ENCODE measurements at places on chromosomes 5 and 9.

DNA sequence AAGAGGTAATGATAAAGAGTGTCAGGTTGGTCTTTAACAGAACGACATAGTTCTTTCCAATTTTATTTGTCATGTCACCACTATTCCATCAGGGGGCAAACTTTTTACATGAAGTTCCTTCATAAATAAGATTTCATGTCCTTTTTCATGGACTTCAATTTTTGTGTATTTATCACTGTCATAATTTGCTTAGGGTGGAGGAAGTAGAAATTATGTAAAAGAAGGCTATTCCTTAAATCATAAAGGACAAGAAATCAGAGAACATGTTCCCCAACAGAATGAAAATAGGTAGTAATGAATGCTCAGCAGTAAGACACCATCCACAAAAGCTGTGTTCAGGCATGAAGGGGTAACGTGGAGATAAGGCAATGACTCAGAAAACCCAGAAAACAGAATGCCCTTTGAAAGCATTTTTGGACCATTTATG is 72.7 kb downstream of the ZFAND5 start:
- H3K36me3 ChIP-seq = no peaks in the 10 kb centered on the region
- H3K27ac ChIP-seq = no peak overlapping the region
- no peak overlapping the region for H3K4me3 ChIP-seq
- H3K4me1 ChIP-seq = no peaks in the 10 kb centered on the region

DNA sequence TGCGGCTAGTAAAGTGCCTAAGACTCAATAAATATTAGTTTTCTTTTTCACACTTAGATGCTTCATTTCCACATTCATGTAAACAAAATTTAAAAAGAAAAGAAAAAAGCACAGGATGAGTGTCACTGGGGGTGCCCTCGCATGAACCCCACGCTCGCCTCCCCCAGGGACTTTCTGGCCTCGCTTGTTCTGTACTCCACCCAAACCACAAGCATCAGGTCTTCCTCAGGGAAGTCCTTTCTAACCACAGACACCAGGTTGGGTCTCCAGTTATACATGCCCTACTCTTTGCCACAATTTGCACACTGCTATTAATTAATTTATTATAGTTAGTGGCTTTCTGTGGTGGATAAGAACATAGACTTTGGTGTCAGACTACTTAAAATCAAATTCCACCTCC is 92.4 kb downstream of the RORB start:
- no peak overlapping the region for H3K27ac ChIP-seq
- H3K4me3 ChIP-seq = no peak overlapping the region
- no peak for DNase-seq
- no peaks in the 10 kb centered on the region for H3K27me3 ChIP-seq
- H3K36me3 ChIP-seq = no peaks in the 10 kb centered on the region

DNA sequence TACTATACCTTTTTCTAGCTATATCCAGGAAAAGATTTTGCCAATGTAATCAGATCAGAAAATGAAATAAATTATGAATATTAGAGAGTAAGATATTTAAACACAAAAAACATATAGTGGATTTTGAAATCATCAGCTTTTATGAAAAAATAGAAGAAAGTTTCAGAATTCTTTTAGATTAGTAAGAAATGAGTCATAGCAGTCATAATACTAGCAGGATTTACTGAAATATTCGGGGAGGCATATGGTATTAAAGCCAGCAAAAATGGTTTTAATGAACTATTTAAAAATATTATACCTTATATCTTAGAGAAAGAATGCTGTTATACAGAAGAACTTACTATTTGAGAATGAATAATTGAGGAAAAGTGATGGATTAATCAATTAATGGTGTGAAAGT is 303.6 kb upstream of the NUDT12 start:
- no peaks in the 10 kb centered on the region for H3K4me1 ChIP-seq
- no peaks in the 10 kb centered on the region for H3K27me3 ChIP-seq
- no peak overlapping the region for H3K27ac ChIP-seq
- H3K4me3 ChIP-seq = no peak overlapping the region

GRCh38 chr5:58886315-58887207 is 303.7 kb downstream of the RAB3C start:
- no peak overlapping the region for H3K4me3 ChIP-seq
- DNase-seq = peak; percentile 83
- H3K27me3 ChIP-seq = no peaks in the 10 kb centered on the region
- no peaks in the 10 kb centered on the region for H3K36me3 ChIP-seq
- peak overlapping the region; percentile 56 for H3K27ac ChIP-seq
- H3K4me1 ChIP-seq = no peaks in the 10 kb centered on the region

- H3K36me3 ChIP-seq = no peaks in the 10 kb centered on the region
- H3K4me3 ChIP-seq = no peak overlapping the region
- no peak for DNase-seq
- no peaks in the 10 kb centered on the region for H3K27me3 ChIP-seq
- H3K27ac ChIP-seq = no peak overlapping the region
Observed at GRCh38 chr5:89723907-89724306, 685.6 kb downstream of the CETN3 start.

GRCh38 chr5:171318026-171318425 is 9.0 kb downstream of the TLX3 start:
- H3K27me3 ChIP-seq = peaks cover 98% of the 10 kb centered on the region
- no peaks in the 10 kb centered on the region for H3K36me3 ChIP-seq
- H3K4me1 ChIP-seq = peaks cover 29% of the 10 kb centered on the region
- H3K27ac ChIP-seq = no peak overlapping the region
- H3K4me3 ChIP-seq = no peak overlapping the region

GRCh38 chr5:135040034-135040332 is 6.0 kb upstream of the PITX1 start:
- peaks cover 51% of the 10 kb centered on the region for H3K27me3 ChIP-seq
- H3K27ac ChIP-seq = no peak overlapping the region
- no peaks in the 10 kb centered on the region for H3K4me1 ChIP-seq
- no peaks in the 10 kb centered on the region for H3K36me3 ChIP-seq
- H3K4me3 ChIP-seq = peak overlapping the region; percentile 45

GRCh38 chr9:92393686-92394085 is 10.7 kb downstream of the OGN start:
- peak overlapping the region; percentile 69 for H3K27ac ChIP-seq
- H3K27me3 ChIP-seq = no peaks in the 10 kb centered on the region
- H3K36me3 ChIP-seq = peaks cover 15% of the 10 kb centered on the region
- no peak for DNase-seq
- H3K4me3 ChIP-seq = peak overlapping the region; percentile 12
- peaks cover 36% of the 10 kb centered on the region for H3K4me1 ChIP-seq

- H3K27me3 ChIP-seq = no peaks in the 10 kb centered on the region
- no peak for DNase-seq
- H3K36me3 ChIP-seq = no peaks in the 10 kb centered on the region
- H3K27ac ChIP-seq = no peak overlapping the region
- no peak overlapping the region for H3K4me3 ChIP-seq
Observed at GRCh38 chr5:165877475-165877874, 2372.1 kb downstream of the MAT2B start.

DNA sequence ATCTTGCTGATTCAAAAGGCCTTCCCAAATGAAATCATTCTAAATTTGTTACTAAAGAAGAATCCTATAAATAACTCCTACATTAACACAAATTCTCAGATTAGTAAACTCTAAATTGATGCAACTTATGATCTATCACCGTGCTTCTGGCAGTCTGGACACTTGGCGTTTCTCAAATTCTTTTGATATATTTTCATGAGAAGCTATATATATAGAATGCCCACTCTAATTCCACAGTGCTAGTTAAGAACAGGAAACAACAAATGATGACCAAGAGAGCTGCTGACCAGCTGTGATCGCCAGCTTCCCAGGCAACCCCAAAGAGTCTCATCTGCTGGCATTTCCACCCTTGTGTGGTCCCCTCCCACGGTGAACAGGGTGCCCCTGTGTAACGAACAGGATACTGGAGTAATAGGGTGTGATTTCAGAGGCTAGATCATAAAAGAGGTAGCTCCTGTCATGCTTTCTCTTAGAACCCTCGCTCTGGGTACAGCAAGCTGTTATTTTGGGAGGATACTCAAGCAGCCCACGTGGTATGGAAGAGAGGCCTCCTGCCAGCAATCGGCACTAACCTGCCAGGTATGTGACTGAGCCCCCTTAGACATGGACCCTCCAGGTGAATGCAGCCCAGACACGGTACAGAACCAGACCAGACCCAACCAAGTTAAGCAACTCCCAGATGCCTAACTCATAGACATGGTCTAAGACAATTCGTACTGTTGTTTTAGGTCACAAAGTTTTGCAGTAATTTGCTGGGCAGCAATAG is 64.7 kb downstream of the CDC14B start:
- H3K4me3 ChIP-seq = no peak overlapping the region
- H3K36me3 ChIP-seq = peaks cover 7% of the 10 kb centered on the region
- H3K27ac ChIP-seq = peak overlapping the region; percentile 90
- no peaks in the 10 kb centered on the region for H3K27me3 ChIP-seq
- peaks cover 73% of the 10 kb centered on the region for H3K4me1 ChIP-seq

DNA sequence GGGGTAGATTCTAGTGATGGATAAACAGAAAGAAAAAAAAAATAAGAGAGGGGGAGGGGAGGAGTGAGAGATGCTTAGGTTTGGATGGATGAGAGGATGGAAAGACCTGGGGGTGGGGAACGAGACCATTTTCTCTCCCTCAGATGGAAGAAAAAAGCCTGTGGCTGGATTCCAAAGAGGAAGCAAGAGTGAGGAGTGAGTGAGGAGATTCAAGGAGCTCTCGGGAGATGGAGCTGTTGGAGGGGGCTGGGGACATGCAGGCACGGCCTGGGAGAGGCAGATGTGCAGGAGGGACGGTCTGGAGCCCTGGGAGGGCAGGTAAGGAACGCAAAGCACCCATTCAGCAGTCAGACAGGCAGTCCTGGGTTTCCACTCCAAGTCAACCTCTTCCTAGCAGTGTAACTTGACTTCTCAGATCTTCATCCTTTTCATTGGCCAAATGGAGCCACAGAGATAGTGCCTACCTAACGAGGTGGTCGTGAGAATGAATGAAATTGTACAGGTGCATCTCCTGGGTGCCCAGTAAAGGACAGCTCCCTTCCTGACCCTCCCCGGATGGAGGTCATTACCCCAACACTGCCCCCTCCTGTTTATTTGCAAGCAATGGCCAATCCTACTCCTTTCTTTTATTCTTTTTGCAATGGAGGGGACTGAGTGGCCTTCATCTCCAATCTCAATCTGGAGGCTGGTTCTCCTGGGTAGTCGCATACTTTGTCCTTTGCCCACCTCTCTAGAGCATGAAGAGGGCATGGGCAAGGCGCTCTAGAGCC is 52.2 kb downstream of the PCDH1 start:
- no peak overlapping the region for H3K4me3 ChIP-seq
- H3K36me3 ChIP-seq = no peaks in the 10 kb centered on the region
- H3K4me1 ChIP-seq = peaks cover 20% of the 10 kb centered on the region
- H3K27ac ChIP-seq = no peak overlapping the region
- DNase-seq = no peak

DNA sequence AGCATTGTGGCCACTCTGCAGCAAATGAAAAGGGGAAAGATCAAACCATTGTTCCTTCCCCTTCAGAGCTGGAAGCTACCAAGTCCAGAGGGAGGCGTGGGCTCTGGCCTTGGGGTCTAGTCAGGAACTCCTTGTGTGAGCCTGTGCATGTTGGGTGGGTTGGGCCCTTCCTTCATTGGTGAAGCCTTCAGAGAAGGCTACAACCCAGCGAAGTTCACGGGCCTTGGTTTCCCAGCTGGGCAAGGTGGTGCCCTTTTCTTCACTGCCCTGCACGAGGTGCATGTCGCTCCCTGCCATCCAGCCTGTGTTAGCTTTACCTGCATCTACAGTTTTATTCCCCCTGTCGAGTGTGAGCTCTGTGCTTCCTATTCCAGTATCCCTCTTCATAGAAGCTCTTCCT is 84.7 kb downstream of the ZNF618 start:
- H3K27ac ChIP-seq = no peak overlapping the region
- no peak overlapping the region for H3K4me3 ChIP-seq
- DNase-seq = no peak
- H3K4me1 ChIP-seq = peaks cover 53% of the 10 kb centered on the region
- H3K27me3 ChIP-seq = no peaks in the 10 kb centered on the region
- H3K36me3 ChIP-seq = no peaks in the 10 kb centered on the region

GRCh38 chr9:26779062-26779461 is 113.5 kb downstream of the CAAP1 start:
- H3K27me3 ChIP-seq = no peaks in the 10 kb centered on the region
- no peaks in the 10 kb centered on the region for H3K36me3 ChIP-seq
- H3K27ac ChIP-seq = no peak overlapping the region

DNA sequence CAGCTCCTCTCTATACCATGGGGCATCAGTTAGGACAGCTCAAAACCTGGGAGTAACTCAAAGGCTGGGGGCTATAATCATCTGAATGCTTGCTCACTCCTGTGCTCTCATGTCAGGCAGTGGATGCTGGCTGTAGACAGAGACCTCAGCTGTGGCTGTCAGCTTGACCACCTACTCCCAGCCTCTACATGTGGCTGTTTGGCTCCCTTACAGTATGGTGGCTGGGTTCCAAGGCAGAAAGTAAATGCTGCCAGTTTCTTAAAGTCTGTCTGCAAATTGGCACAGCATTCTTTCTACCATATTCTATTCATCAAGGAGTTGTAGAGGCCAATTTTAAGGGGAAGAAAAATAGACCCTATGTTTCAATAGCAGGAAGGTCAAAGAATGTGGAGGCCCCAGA is 66.9 kb downstream of the TMC1 start:
- DNase-seq = no peak
- no peaks in the 10 kb centered on the region for H3K27me3 ChIP-seq
- no peaks in the 10 kb centered on the region for H3K36me3 ChIP-seq
- H3K4me3 ChIP-seq = no peak overlapping the region
- H3K27ac ChIP-seq = no peak overlapping the region
- peaks cover 14% of the 10 kb centered on the region for H3K4me1 ChIP-seq

GRCh38 chr9:34570809-34571480 is 18.6 kb downstream of the CNTFR start:
- H3K4me3 ChIP-seq = no peak overlapping the region
- H3K4me1 ChIP-seq = no peaks in the 10 kb centered on the region
- H3K27ac ChIP-seq = no peak overlapping the region
- H3K36me3 ChIP-seq = no peaks in the 10 kb centered on the region

- H3K36me3 ChIP-seq = peaks cover 100% of the 10 kb centered on the region
- H3K27me3 ChIP-seq = no peaks in the 10 kb centered on the region
- DNase-seq = no peak
- H3K4me3 ChIP-seq = no peak overlapping the region
- H3K4me1 ChIP-seq = no peaks in the 10 kb centered on the region
Observed at GRCh38 chr9:136511670-136512592, 29.1 kb upstream of the SEC16A start.

DNA sequence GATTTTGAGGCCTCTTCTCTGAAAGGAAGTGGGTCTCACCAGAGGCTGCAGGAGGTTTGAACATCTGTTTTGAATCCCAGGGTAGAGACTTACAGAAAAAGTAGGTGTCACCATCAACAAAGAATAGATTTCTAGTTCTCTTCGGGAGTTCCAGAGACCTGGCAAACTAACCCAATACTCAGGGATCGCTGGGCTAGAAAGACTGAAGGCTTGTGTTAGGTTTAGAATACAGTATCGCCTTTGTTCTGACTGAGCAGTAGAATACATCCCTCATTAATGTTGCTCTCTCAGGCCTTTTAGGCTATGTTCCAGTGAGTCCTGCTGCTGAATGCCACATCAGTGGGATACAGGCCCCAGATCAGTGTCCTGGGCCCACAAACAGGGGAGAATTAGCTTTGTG is 27.2 kb downstream of the RUSC2 start:
- peak overlapping the region; percentile 87 for H3K27ac ChIP-seq
- H3K36me3 ChIP-seq = no peaks in the 10 kb centered on the region
- no peak for DNase-seq

Data from tibial artery (tissue), 4 donors.